Vagina (tissue), 2 donors: ENCODE measurements at places on chromosomes 11 and 22.

DNA sequence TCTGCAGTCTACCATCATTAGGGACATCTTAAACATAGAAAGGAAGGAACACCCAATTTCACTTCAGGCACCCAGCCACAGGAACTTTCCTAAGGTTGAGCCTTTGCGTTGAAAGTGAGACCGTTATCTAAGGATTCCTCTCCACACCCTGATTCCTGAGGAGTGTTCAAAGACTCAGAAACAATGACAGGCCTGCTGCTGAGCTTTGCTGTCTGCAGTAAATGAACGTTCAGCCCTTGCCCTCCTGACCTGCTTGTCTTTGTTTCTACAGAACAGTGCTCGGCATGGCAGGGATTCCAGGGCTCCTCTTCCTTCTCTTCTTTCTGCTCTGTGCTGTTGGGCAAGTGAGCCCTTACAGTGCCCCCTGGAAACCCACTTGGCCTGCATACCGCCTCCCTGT is 7.0 kb downstream of the PRSS23 start:
- H3K36me3 ChIP-seq, result no peaks in the 10 kb centered on the region
- no peaks in the 10 kb centered on the region for H3K27me3 ChIP-seq
- DNase-seq, result no peak
- H3K27ac ChIP-seq, result no peak overlapping the region
- peaks cover 58% of the 10 kb centered on the region for H3K4me1 ChIP-seq

- no peaks in the 10 kb centered on the region for H3K27me3 ChIP-seq
- H3K27ac ChIP-seq, result no peak overlapping the region
These were observed 11.4 kb downstream of the AASDHPPT start for GRCh38 chr11:106088896-106089295.

- DNase-seq, result no peak
- no peaks in the 10 kb centered on the region for H3K36me3 ChIP-seq
- H3K4me3 ChIP-seq, result no peak overlapping the region
- H3K4me1 ChIP-seq, result no peaks in the 10 kb centered on the region
- H3K27me3 ChIP-seq, result no peaks in the 10 kb centered on the region
These were observed 41.3 kb upstream of the SLN start for GRCh38 chr11:107752949-107753822.

DNA sequence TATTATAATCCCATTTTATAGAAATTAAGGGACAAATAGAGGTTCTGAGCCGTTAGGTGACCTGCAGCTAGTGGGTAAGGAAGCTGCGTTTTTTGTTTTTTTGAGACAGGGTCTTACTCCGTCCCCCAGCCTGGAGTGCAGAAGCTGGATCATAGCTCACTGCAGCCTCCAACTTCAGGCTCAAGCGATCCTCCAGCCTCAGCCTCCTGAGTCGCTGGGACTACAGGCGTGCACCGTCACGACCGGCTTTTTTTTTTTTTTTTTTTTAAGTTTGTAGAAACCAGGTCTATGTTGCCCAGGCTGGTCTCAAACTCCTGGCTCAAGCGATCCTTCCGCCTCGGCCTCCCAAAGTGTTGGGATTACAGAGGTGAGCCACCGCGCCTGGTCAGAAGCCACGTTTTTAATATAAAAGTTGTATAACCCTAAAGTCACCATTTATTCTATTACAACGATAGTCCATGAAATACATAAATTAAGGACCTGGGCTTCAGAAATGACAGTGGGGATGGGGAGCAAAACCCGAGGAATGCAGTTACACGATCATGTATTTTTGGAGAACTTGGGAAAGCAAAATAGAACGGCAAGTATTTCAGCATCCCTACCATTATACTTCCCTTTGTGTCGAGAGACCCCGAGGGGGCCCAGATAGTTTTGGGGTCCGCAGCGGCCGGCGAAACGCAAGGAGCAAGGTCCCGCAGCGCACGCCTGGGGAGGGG is 638 bp downstream of the SAAL1 start:
- H3K4me3 ChIP-seq, result peak overlapping the region; percentile 91
- H3K36me3 ChIP-seq, result no peaks in the 10 kb centered on the region
- DNase-seq, result no peak
- H3K4me1 ChIP-seq, result peaks cover 21% of the 10 kb centered on the region

GRCh38 chr22:40377931-40378330 is 7.5 kb downstream of the SGSM3 start:
- H3K4me1 ChIP-seq, result peaks cover under 1% of the 10 kb centered on the region
- DNase-seq, result no peak
- no peaks in the 10 kb centered on the region for H3K36me3 ChIP-seq

- H3K4me3 ChIP-seq, result peak overlapping the region; percentile 94
- no peak for DNase-seq
- H3K27ac ChIP-seq, result peak overlapping the region; percentile 94
These were observed 1.2 kb downstream of the VEGFB start for GRCh38 chr11:64235437-64236161.

GRCh38 chr11:70548976-70549375 is 150.6 kb downstream of the CTTN start:
- no peaks in the 10 kb centered on the region for H3K4me1 ChIP-seq
- H3K36me3 ChIP-seq, result no peaks in the 10 kb centered on the region
- no peaks in the 10 kb centered on the region for H3K27me3 ChIP-seq
- no peak for DNase-seq
- H3K27ac ChIP-seq, result no peak overlapping the region

DNA sequence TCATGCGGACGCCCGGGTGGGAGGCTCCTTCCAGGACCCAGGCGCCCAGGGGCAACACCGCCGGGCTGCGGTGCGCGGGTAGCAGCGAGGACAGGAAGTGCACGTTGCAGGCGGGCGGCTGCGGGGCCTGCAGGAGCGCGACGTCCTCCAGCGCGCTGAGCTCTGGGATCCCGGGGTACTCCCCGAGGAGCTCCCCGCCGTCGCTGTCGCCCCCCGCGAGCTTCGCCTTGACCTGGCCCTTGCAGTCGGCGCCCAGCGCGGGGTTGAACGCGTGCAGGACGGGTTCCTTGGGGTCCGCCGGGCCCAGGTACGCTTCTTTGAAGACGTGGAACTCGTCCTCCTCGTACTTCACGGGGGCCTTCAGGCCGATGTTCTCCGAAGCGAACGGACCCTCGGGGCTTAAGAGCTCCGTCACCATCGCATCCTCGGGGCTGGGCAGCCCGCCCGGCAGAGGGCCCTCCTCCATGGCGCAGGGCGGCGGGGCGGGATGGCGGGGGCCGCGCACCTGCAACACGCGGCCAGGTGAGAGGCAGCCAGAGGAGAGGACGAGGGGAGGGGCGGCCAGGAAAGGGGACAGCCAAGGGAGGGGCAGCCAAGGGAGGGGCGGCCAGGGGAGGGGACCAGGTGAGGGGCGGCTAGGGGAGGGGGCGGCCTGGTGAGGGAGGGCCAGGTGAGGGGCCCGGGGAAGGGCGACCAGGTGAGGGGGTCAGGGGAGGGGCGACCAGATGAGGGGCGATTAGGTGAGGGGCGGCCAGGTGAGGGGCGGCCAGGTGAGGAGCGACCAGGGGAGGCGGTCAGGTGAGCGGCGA is 921 bp downstream of the TESMIN start:
- H3K4me1 ChIP-seq, result peaks cover 12% of the 10 kb centered on the region
- H3K27ac ChIP-seq, result no peak overlapping the region
- no peak for DNase-seq
- H3K27me3 ChIP-seq, result no peaks in the 10 kb centered on the region

DNA sequence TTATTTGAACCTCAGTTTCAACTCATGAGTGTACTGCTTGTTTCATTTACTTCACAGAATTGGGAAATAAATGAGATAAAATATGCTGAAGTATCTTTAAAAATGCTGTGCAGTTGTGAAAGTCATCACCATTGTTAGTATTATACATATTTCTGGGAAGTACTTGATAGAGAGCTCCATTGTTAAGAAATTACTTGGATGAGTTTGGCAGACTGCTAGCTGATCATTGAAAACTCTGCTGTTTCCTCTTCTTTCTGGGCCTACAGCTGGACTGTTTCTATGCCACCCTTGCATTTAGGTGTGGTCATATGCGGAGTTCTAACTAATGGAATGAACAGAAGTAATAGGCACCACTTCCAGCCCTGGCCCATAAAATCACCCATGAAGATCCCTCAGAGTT is 10.0 kb downstream of the SIK2 start:
- no peaks in the 10 kb centered on the region for H3K4me1 ChIP-seq
- H3K4me3 ChIP-seq, result no peak overlapping the region
- H3K27ac ChIP-seq, result no peak overlapping the region
- no peak for DNase-seq

GRCh38 chr11:45348729-45349128 is 62.6 kb upstream of the SYT13 start:
- H3K27me3 ChIP-seq, result no peaks in the 10 kb centered on the region
- DNase-seq, result no peak
- H3K36me3 ChIP-seq, result no peaks in the 10 kb centered on the region
- H3K4me1 ChIP-seq, result no peaks in the 10 kb centered on the region

GRCh38 chr11:108939135-108939534 is 274.3 kb downstream of the DDX10 start:
- no peak for DNase-seq
- H3K4me3 ChIP-seq, result no peak overlapping the region

DNA sequence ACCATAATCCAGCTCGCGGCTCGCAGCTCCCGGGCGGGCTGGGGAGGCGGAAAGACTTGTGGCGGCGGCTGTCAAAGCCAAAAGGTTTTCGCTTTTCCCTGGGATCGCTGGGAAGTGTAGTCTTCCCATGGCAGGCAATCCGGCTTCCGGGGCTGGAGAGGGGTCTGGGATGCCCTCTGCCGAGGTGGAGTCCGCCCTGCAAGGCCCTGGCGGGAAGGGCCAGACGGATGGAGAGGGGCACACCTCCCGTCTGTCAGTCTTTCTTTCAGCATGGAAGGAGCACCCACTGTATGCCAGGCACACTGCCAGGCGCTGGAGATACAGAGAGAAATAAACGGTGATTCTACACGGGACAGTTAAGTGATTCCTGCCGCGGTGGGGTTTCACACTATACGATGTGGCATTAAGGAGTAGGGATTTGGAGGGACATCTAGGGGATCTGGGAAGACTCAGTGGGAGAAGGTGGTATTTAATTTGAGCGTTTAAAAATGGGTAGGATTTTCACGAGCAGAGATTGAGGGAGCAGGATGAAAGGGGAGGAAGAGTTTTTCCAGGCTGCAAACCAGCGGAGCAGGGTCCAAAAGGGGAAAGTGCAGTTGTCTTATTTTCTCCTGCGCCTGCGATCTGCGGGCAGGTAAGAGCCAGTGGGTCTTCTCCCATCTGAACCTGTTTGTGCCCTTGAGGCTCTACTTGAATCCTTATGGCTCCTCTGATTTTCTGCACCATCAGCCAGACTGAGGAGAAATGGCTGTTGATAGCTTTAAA is at the start of gene BACE1:
BACE1 (minus strand) TSS at position 60 of the 765 bp plus-strand sequence. CDS start 461 bp downstream, outside the sequence.
- peak within 1 kb of the TSS; percentile 86 for H3K4me3 ChIP-seq
- no peak for DNase-seq
- peak within 1 kb of the TSS; percentile 56 for H3K27ac ChIP-seq
- H3K36me3 ChIP-seq, result no peaks in the 10 kb centered on the region
- H3K4me1 ChIP-seq, result peaks cover 39% of the 10 kb centered on the region
- no peaks in the 10 kb centered on the region for H3K27me3 ChIP-seq

DNA sequence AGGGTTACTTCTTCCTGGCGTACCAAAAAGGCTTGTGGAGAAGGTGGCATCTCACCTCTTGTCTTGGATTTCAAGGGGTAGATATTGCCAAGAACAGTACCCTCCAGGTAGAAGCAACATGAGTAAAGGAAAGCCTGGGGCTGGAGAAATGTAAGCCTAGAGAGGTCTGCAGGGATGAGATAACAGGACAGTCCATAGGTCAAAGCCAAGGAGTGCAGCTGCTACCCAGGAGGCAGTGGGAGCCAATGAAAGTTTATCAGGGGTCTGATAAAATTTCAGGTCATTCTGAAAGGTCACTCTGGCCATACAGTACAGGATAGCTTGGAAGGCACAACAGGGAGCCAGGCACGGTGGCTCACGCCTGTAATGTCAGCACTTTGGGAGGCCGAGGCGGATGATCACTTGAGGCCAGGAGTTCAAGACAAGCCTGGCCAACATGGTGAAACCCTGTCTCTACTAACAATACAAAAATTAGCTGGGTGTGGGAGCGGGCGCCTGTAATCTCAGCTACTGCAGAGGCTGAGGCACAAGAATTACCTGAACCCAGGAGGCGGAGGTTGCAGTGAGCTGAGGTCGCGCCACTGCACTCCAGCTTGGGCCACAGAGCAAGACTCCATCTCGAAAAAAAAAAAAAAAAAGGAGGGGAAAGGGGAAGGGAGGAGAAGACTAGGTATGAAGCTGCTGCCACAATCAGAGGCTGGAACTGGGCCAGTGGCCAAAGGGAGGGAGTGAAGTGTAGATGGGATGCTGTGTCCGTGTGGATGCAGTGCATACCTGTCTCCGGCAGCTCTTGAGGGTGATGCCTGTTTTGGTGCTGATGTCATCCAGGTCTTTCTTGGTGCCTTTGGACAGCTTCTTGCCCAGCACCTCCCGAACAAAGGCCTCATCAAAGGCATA is 1.2 kb downstream of the FIBP start:
- no peaks in the 10 kb centered on the region for H3K36me3 ChIP-seq
- H3K27me3 ChIP-seq, result no peaks in the 10 kb centered on the region
- H3K27ac ChIP-seq, result peak overlapping the region; percentile 97
- H3K4me3 ChIP-seq, result peak overlapping the region; percentile 86
- H3K4me1 ChIP-seq, result peaks cover 58% of the 10 kb centered on the region

GRCh38 chr11:31646216-31646615 is 136.6 kb downstream of the ELP4 start:
- H3K27ac ChIP-seq, result no peak overlapping the region
- H3K4me3 ChIP-seq, result no peak overlapping the region
- no peaks in the 10 kb centered on the region for H3K36me3 ChIP-seq
- H3K4me1 ChIP-seq, result peaks cover 10% of the 10 kb centered on the region
- DNase-seq, result no peak

DNA sequence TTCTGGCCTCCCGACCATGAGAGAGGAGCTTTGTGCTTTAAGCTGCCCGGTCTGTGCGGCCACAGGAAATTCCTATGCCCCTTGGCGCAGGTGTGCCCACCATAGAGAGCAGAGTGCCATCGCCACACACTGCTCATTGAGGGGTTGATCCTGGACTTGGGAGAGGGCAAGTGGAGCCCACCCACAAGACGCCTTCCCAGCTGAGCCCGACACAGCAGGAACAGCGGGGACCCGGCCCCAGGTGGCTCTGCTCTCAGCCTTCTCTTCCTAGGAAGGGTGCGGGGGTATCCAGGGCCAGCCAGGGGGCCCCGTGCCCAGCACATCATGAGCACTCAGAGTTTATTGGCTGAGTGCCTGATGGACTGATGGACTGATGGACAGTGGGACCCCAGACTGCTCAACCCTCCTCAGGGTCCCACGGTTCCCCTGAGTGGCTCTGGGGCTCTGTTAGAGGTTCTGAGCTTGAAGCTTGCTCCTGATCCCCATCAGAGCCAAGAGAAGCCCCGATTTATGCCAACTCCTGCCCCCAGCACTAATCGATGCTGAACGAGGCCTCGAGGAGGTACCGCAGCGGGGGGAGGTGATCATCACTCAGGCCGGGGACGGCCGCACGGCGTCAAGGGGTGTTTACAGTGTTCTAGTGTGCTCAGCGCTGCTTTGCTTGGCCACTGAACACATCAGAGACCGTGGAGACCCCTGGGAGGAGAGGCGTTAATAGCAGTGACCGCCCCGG is 13.5 kb upstream of the MRGPRD start:
- no peaks in the 10 kb centered on the region for H3K36me3 ChIP-seq
- no peak overlapping the region for H3K27ac ChIP-seq
- DNase-seq, result peak; percentile 78
- peaks cover 19% of the 10 kb centered on the region for H3K4me1 ChIP-seq
